ENCODE measurements at places on chromosomes 3 and 15. TPM values are rescaled to one million over a fixed set of nuclear protein-coding genes. Genes with fewer than 3 reads are reported as not detected.
A peak's percentile ranks its signal among the peaks of the same experiment; 100 is the strongest.

DNA sequence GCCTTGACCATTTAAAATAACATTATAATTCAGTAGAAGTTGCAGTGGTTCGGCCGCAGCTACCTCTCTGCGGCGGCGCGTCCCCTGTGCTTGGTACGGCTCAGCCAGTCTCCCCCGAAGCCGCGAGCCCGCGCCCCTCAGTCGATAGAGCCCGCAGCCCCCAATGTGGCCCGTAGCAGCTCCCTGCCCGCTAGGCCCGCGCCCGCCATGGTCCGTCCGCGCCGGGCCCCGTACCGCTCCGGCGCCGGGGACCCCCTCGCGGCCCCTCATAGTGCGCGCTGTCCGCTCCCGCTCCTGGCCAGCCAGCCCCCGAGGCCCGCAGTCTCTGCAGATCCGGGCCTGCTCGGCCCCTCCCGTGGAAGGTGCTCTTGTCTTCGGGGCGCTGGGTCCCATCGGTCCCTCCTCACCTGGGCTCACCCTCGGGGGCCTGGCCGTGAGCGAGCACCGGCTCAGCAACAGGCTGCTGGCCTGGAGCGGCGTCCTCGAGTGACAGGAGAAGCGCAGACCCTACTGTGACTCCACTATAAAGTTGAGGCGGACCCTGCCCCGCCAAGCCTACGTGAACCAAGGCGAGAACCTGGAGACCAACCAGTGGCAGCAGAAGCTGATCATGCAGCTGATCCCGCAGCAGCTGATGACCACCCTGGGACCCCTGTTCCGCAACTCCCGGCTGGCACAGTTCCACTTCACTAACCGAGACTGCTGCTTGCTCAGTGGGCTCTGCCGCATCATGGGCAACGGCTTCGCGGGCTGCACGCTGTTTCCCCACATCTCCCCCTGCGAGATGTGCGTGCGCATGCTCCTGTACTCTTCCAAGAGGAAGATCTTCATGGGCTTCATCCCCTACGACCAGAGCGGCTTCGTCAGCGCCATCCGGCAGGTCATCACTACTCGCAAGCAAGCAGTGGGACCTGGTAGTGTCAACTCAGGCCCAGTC is 21.8 kb upstream of the GPR156 start:
- no peak overlapping the region for H3K27ac ChIP-seq
- no peak for DNase-seq
- H3K4me1 ChIP-seq: no peaks in the 10 kb centered on the region
- H3K36me3 ChIP-seq: no peaks in the 10 kb centered on the region
- H3K4me3 ChIP-seq: no peak overlapping the region

DNA sequence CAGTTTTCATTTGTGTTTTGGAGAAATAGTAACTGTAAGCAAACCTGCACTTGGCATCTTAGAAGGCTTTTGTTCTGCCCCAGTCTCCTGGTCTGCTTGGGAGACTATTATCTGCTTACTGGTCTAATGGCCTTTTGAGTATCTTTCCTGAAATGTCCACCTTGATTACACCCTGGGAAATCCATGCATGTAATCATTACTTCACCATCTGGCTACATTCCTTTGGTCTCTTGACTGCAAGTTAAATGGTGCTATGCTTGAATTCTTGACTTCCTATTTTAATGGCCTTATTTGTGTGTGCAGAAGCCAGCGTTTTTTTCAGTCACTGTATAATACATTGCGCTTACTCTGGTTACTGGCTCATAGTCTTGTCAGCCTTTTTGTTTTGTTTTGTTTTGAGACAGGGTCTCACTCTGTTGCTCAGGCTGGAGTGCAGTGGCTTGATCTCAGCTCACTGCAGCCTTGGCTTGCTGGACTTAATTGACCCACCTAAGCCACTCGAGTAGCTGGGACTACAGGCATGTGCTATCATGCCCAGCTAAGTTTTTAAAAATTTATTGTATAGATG is 30.0 kb downstream of the CHD2 start:
- DNase-seq: no peak
- no peak overlapping the region for H3K4me3 ChIP-seq
- H3K4me1 ChIP-seq: no peaks in the 10 kb centered on the region
- H3K27me3 ChIP-seq: no peaks in the 10 kb centered on the region
- H3K27ac ChIP-seq: no peak overlapping the region

- H3K36me3 ChIP-seq: no peaks in the 10 kb centered on the region
- no peaks in the 10 kb centered on the region for H3K4me1 ChIP-seq
- no peak overlapping the region for H3K27ac ChIP-seq
Measured at GRCh38 chr3:134857776-134858362, 62.8 kb downstream of the EPHB1 start.

DNA sequence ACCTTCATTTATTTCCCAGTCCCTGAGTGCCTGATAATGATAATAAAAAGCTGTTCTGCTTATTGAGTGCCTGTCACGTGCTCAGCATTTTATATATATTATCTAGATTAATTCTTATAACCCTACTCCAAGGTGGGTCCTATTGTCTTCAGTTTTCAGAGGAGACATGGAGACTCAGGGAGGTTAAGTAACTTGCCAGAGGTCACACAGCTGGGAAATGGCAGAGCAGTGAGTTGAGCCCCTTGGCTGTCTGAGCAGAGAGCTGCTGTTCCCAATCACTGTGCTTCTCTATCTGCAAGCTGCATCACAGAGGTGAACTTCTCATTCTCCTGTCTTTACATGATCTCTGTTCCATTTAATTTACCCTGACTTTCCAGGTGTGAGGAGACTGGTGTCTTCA is 32.3 kb upstream of the MRPS22 start:
- H3K27ac ChIP-seq: no peak overlapping the region
- H3K27me3 ChIP-seq: peaks cover 6% of the 10 kb centered on the region
- H3K36me3 ChIP-seq: no peaks in the 10 kb centered on the region
- H3K4me1 ChIP-seq: no peaks in the 10 kb centered on the region
- no peak overlapping the region for H3K4me3 ChIP-seq

- H3K36me3 ChIP-seq: no peaks in the 10 kb centered on the region
- H3K27ac ChIP-seq: no peak overlapping the region
- H3K4me1 ChIP-seq: no peaks in the 10 kb centered on the region
- H3K27me3 ChIP-seq: no peaks in the 10 kb centered on the region
- no peak for DNase-seq
Measured at GRCh38 chr15:59205839-59206622, 612 bp upstream of the LDHAL6B start.

DNA sequence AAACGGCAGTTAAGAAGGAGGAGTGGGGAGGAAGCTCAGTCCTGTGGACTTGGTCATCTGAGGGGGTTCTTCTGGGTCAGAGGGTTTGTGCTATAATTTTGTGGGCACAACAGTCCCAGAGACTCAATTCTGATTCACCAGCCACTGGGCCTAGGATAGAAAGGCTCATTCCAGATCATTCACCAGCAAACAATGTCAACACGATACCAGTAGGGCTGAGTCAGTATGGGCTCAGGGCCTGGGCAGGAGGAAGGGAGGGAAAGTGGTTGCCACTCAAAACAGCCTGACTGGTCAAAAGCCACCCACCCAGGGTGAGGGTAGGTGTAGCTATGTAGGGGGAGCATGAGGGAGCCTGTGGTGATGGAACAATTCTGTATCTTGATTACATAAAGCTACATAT is 86.9 kb upstream of the MEX3B start:
- no peaks in the 10 kb centered on the region for H3K27me3 ChIP-seq
- no peak overlapping the region for H3K4me3 ChIP-seq
- H3K36me3 ChIP-seq: no peaks in the 10 kb centered on the region
- H3K27ac ChIP-seq: no peak overlapping the region

Gene IL1RAP
- total RNA-seq: 9.8 TPM

GRCh38 chr15:79615754-79616153 is 183.6 kb downstream of the MINAR1 start:
- H3K4me1 ChIP-seq: no peaks in the 10 kb centered on the region
- no peaks in the 10 kb centered on the region for H3K27me3 ChIP-seq
- no peak for DNase-seq

- no peaks in the 10 kb centered on the region for H3K27me3 ChIP-seq
- no peak for DNase-seq
- H3K4me1 ChIP-seq: no peaks in the 10 kb centered on the region
- peak overlapping the region; percentile 96 for H3K4me3 ChIP-seq
- peak overlapping the region; percentile 98 for H3K27ac ChIP-seq
Measured at GRCh38 chr3:49785565-49786356, 581 bp downstream of the IP6K1 start.

Gene TMEM212
- not detected for total RNA-seq

GRCh38 chr3:18681818-18682345 is 256.7 kb upstream of the SATB1 start:
- H3K27ac ChIP-seq: no peak overlapping the region
- no peaks in the 10 kb centered on the region for H3K4me1 ChIP-seq
- H3K36me3 ChIP-seq: no peaks in the 10 kb centered on the region
- no peak overlapping the region for H3K4me3 ChIP-seq
- no peaks in the 10 kb centered on the region for H3K27me3 ChIP-seq
- no peak for DNase-seq
